ENCODE measurements at places on chromosomes 2 and 18.

DNA sequence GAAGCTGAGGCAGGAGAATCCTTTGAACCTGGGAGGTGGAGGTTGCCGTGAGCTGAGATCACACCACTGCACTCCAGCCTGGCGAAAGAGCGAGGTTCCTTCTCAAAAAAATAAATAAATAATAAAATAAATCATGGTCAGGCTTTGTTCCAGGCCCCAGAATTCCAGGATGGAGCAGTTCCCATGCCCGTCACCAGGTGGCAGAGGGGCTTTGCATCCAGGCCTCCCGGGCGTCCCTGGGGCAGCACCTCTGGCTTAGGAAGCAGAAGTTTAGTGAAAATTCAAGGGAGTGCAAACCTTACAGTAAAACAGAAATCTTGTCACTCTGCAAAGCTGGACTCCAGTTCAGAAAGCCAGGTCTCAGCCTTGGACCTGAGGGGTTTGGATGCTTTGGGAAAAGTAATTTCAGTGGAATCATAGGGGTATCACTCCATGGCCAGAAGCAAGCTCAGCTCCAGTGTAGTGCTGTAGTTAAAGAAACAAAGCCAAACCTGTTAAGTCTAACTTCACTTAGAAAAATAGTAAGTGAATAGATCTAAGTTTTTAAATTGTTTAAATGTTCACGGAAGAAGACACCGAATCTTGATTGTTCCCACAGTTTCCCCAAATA, 512.7 kb downstream of the CMPK2 start:
- peak; percentile 20 for DNase-seq

- DNase-seq: no peak
These were observed 102.6 kb downstream of the VSNL1 start for GRCh38 chr2:17643031-17643615.

DNA sequence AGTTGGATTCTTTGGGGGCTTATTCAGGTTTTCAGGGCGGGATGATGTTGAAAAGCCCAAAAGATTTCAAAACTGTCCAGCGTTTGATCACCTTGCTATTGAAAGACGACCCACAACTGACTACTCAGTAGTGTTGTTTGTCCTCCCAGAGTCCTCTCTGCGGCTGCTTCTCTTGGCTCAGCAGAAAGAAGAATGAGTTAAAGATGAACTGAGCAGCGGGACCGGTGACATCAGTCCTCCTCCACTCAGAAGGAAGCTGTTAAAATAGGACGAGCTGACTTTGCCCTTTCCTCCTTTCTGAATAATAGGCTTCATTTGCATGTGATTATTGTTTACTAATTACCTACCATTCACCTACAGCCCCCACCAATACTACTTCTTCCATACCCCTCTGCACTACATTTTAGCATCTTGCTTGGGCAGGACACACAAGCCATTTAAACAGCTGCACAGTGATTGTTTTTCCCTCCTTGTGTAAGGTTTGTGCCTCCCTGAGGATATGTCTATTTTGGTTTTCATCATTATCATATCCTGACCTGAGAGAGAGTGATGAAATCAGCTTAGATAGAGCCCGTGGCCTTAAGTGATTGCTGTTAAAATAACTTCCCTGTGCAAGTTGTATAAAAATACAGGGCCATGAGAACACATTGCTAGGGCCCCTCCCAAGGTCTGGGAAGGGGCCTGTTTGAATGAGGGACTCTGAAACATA, 261.8 kb downstream of the FHOD3 start:
- DNase-seq: no peak

- no peak for DNase-seq
These were observed 87.1 kb upstream of the CYP1B1 start for GRCh38 chr2:38163006-38163405.

DNA sequence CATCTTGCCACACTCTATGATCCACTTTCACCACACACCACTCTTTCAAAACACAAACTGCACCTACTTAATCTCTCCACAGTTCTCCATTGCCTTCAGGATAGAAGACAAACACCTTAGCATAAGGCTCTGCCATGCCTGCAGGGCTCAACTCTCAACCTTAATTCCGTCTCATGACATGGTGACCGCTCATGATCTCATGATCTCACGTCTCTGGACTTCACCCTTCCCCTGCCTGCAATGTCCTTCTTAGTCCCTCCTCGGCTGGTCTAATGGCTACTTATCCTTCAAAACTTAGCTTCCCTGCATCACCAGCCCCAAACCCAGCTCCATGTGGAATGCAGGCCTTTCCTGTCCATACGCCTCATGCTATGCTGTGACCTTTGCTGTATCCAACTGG, 85.3 kb downstream of the ACVR1 start:
- no peak for DNase-seq

DNA sequence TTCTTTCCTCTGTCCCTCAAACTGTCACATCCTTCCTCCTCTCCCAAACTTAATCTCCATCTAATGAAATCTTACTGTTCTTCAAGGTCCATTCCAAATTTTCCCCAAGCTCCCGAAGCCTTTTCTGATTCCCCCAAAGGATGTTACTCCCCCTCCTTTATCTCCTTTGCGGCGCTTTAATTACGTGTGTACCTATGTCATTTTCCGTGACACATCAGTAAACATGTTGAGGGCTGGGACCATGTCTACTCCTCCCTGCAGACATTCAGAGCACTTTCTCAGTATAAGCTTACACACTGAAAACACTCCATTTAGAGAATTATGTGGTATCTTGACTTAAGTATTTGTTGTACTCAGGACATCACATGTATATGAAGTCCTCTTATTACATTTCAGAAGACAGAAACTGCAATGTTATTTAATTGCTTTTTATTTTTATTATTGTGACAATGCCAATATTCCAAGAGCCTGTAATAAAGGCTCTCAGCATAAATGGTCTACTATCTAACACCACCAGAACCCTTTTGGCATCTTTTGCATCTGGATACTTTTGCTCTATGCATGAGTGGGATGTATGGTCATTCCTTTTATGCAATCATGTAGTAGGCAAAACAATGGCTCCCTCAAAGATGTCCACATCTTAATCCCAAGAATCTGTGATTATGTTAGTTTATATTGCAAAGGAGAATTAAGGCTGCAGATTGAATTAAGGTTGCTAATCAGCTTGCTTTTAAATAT, 1.8 kb downstream of the NMI start:
- DNase-seq: no peak
